ENCODE measurements at places on chromosomes 1 and 21.

- DNase-seq = no peak
Observed at GRCh38 chr1:118485757-118486156, 300.7 kb upstream of the SPAG17 start.

- DNase-seq = no peak
Observed at GRCh38 chr1:170071378-170071777, 3.1 kb downstream of the KIFAP3 start.

DNA sequence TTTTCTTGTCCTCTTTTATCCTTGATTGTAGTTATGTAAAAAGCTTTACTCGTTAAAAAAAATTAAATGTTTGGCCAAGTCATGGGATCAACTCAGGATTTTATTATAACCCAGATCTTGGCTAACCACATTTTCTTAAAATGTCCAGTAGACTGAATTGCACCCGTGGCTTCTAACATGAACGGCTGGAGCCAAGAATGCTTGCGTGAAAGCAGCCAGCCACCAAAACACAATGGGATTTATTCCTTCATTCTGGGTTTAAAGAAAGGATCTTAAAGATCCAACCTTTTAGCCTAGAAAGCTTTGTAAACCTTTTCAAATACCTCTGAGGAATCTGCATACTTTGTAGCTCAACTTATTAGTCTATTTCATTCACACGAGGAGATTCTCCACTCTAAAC, 404.4 kb downstream of the USP25 start:
- DNase-seq = no peak

- DNase-seq = no peak
Observed at GRCh38 chr1:219352961-219353651, 179.4 kb downstream of the LYPLAL1 start.

DNA sequence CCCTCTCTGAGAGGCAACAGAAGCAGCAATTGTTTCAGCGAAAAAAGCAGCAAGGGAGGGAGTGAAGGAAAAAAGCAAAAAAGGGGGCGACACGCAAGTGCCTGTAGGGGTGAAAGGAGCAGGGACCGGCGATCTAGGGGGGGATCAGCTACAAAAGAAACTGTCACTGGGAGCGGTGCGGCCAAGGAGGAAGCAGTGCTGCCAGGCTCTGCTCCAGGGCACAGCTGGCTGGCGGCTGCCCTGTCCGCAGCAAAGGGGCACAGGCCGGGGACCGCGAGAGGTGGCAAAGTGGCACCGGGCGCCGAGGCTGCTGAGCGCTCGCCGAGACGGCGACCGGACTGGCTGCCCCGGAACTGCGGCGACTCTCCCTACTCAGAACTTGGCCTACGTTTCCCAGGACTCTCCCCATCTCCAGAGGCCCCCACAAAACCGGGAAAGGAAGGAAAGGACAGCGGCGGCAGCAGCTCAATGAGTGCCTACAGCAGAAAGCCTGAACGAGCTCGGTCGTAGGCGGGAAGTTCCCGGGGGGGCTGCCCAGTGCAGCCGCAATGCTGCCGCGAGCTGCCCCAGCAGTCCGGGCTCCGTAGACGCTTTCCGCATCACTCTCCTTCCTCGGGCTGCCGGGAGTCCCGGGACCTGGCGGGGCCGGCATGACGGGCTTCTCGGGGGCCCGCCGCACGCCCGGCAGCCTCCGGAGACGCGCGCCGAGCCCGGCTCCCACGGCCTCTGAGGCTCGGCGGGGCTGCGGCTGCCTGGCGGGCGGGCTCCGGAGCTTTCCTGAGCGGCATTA, 1.0 kb upstream of the CDKN2C start:
- DNase-seq = no peak

GRCh38 chr1:4367230-4367777, 287.1 kb upstream of the AJAP1 start:
- DNase-seq = no peak

DNA sequence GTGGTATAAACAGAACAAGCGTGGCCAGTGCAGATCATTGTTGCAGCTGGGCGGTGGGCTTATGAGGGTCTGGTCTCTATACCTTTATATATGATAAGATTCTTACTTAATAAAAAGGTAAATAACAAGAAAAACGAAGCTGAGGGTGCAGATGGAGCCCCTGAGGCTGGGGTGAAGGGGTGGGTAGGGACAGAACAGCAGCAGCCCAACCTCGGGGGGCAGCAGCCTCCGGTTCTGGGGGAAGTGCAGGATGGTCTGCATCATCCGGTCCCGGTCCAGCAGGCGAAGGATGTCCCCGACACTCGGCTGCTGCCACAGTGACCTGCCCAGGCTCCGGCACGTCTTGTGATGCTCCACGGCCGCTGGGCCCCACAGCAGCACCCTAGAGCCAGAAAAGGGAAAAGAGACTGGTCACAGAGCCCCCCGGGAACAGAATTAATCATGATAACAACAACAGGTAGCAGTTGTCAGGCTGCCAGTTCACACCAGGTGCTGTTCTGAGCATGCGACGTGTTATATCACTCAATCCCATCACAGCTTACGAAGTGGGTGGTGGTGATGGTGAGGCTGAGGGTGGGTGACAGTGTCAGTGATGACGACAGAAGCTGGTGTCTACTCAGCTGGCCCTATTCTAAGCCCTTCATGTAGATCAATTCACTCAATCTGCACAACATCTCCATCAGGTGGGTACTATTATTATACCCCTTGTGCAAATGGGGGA, 35.5 kb downstream of the MRAP start:
- no peak for DNase-seq

DNA sequence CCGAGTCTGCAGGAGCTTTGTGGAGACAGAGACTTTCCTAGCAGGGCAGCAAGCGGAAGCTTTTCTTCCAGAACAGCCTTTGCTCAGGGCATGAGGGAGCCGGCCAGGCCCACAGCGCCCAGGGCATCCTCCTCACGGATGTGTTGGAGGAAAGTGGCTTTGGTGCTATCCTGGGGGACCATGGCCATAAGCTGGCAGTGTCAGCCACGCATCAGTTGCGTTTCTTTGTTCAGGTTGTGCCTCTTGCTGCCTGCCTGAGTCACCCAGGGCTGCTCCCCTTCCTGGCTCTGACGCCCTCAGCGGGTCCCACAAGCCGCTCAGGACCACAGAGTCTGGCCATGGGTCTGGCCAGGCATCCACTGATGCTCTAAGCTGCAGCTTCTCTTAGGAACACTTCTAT, 39.6 kb upstream of the PRSS38 start:
- no peak for DNase-seq

- DNase-seq = no peak
Observed at GRCh38 chr1:153536671-153537375, 1.0 kb upstream of the S100A6 start.

DNA sequence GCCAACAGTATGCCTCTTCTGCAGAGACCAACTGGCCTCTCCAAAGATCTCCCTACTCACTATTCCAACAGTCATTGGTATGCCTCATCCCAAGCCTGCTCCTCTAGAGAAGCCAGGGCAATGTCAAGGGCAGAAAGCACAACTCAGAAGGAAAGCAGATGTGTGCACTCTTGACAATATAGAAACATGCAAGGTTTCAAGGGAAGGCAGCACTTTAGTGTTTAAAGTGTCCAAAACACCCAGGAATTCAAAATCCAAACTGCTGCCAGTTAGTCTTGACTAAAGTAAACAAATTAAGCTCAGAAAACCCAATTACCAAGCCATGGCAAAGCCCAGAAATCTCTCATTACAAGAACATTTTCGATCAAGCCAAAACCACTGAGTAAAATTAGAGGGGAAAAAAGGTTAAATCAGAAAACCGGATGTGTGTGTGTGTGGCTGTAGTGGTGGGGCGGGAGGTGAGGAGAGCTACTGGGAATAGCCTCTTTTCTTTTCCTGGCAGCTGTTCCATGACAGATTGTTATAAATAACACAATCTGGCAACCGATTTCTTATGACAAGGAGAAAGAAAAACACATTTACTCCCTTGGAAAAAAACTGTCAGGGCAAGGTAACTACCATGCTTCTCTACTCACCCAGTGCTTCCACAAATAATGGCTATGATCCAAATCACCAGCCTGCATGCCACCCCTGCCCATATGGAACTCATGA, 39.2 kb downstream of the EIF2B3 start:
- peak; percentile 95 for DNase-seq

DNA sequence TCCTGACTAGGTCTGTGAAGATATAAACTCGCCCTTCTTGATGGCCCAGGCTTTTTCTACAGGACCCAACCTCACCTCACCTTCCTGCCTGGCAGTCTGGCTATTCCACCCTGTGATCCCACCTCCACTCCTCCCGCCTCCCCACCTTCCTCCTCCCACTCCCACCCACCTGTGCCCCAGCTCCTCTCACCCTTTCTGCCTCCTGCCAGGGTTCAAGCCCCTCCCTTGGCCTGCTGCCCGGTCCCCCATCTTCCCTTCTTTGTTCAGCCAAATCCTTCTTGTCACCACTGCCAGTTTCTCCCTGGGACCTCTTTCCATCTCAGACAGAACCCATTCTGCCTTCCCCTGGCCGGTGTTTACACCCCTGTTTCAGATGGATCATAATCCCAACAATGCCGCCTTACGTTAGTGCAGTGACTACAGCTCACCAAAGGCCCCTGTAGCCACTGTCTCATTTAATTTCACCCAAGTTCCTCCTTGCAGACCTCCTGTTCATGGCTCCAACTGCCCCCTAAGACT, 127.5 kb upstream of the EDN2 start:
- no peak for DNase-seq
